ENCODE measurements at places on chromosomes 6 and 20.

- DNase-seq = no peak
These were observed 542 bp downstream of the FGD2 start for GRCh38 chr6:37005827-37006567.

- DNase-seq = no peak
These were observed 105.9 kb downstream of the ADGRB3 start for GRCh38 chr6:68740828-68741500.

GRCh38 chr6:121932076-121932991, 467.1 kb upstream of the HSF2 start:
- DNase-seq = peak; percentile 96

DNA sequence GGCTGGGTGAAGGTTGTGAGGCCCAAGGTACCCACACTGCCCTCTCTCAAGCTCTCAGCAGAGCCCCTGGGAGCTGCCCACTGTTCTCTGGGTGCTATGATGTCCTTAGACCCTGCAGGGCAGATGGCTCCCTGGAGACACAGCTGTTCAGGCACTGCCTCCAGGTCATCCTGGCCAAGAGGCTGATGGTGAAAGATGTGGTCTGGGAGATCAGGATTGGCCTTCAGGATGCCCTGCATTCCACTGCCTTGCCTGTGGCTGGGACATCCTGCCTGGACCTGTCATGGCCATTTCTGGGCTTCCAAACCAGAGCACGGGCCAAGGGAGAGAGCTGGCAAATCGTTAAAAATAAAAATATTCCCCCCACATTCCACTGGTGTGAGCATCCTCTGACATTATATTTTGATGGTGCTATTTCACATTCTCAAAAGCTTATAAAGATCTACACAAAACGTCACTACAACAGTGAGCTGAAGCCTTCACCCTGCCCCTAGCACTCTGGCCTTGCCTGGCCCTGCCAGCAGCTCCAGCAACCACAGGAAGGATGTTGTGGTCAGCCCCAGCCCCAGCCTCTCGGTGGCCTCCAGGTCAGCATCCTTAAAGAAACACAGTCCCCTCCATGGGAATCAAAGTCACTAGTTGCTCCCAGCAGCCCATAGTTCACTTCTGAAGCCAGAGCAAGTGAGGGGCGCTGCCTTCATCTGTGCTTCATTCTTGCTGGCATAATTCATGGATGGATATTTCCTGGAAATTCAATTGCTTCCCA, 13.5 kb upstream of the KCNK16 start:
- peak; percentile 28 for DNase-seq

DNA sequence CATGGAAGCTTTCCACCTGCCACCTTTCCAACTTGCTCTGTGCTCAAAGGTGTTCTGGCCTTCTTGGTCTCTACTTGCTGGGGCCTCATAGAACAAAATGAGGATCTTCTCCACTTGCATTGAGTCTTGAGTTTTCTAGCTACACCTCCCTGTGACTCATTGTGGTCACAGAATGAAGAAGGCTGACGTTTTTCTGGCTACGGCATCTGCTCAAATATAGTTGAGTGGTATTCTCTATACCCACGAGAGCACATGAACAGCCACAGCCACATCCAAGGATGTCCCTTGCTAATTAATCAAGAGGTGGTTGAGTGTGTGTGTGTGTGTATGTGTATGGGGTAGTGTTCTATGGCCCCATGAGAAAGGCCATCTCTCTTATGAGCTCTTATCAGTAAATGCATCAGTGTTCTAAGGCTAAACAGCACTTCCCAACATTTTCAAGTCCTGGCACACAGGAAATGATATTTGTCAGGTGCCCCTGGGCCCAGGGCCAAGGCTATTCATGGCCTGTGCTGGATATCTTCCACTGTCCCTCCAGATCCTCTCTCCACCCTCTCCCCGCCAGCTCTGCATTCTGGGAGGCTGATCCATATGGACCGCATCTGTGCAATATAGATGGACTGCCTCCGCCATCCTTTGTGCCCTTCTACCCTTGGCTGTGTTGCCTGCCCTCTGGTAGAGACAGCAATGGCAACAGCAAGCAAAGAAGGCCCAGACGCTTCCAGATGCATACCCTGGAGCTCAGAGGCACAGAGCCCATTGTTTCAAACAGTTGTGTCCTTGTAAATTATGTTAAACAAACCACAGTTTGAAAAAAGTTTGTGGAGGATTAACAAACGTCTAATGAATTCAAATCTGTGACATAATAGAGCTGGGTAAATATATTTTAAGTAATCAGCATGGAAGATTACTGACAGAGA, 150.2 kb downstream of the LRFN2 start:
- no peak for DNase-seq

- no peak for DNase-seq
These were observed 5.9 kb upstream of the COL20A1 start for GRCh38 chr20:63286781-63287696.

DNA sequence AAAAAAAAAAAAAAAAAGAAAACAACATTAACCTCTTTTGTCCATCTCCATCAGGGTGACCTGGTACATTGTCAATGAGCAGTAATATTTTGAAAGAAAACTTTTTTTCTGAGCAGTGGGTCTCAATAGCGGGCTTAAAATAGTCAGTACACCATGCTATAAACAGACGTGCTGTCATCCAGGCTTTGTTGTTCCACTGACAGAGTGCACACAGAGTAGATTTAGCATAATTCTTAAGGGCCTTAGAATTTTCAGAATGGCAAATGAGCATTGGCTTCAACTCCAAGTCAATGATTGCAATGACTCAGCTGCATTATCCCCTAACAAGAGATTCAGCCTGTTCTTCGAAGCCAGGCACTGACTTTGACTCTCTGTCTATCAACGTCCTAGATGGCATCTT, 35.6 kb downstream of the MAP7 start:
- DNase-seq = no peak

- DNase-seq = no peak
These were observed 25.6 kb downstream of the HLA-G start for GRCh38 chr6:29853245-29853644.

GRCh38 chr6:101396548-101397173, 3.2 kb downstream of the GRIK2 start:
- no peak for DNase-seq

DNA sequence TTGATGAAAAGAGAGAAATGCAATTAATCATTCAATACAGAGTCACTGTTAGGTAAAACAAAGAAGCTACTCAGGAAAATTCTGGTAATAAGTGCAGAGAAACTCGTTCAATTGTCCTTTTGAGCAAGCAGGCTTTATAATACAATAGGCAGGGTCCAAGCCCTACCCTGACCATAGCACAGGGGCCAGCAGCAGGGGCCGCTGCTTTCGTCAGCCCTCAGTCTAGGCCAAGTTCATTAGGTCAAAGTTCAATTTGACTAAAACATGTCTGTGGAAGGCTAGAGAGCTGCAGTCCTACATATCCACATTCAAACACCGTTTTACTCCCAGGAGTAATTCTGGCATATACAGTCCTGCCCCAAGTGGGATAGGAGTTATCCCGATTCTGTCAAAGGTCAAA, 94.6 kb downstream of the BCAS1 start:
- no peak for DNase-seq

DNA sequence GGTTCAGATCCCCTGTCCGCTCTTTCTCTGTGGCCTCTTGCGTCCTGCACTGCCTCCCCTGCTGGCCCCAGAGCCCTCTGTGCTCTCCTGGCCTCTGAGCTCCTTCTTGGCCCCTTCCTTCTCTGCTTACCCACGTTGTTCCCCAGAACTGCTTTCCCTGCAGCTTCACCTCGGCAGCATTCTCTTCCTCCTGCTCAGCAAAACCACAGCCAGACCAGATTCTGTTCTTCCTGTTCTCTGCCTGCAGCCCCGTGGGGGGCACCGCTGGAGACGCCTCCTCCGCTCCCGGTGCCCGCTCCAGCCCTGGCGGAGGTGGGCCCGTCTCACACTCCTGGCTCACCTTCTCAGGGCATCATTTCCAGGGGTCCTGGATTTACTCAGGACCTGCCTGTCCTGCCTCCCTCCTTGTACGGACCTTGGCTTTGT, 59.7 kb downstream of the TCP11 start:
- no peak for DNase-seq

DNA sequence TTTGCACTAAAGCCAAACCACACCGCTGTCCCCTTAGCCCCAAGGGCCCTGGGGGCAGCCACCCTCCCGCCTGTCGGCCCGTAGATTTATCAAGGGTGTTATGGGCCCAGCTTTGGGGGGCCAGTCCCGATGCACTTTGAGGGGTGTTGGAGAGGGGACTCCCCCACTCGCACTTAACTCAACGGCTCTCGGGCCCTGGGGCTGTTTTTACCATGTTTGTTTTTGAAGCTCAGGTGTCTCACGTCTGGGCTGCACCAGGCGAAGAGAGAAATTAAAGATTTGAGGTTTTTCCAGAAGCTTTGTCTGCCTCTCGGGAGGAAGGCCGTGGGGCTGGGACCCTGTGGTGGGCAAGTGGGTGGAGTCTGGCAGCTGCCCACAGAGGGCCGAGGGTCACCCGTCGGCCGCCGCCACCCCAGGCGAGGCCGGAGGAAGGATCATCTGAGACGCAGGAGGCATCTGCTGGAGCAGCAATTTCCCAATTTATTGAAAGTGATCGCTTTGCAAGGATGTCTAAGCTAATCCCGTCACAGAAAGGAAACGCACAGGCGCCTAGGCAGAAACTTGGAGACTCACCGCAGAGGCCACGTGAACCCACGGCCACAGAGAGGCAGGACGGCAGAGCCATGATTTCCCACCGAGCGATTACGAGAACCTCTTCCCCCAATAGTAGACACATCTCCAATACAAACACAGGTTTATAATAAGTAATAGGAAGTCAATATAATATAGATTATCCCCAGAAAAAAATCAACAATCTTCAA, 3.8 kb downstream of the SLC2A4RG start:
- no peak for DNase-seq

- no peak for DNase-seq
These were observed 3.5 kb downstream of the AKIRIN2 start for GRCh38 chr6:87698547-87699006.

DNA sequence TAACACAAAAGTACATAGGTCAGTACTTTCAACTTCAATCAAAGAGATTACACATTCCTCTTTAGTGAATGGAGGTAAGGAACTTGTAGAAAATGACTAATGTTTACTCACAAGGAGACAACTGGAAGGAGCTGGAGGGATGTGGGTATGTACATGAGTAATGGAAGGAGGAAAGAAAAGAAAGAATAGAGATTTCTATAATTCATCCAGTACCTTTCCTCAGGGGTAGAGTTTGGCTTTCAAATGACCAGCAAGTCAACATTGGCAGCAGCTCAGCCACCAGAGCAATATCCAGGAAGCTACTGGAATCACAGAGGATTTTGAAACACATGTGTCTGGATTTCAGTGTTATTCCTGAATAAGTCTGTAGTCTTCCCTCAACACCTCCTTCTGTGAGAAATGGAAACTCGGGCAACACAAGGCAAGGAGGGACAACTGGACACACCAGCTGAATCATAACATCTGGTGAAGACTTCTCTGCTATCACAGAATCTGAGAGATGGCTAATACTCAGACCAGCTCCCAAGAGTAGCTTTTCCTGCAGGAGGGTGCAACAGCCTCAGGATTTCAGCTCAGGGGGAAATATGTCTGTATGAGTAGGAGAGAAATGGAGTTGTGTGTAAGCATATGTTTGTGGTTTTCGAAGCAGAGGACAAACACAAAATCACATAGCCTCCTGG, 98.8 kb downstream of the HAO1 start:
- DNase-seq = no peak

GRCh38 chr6:13453771-13454251, 33.6 kb downstream of the GFOD1 start:
- no peak for DNase-seq

DNA sequence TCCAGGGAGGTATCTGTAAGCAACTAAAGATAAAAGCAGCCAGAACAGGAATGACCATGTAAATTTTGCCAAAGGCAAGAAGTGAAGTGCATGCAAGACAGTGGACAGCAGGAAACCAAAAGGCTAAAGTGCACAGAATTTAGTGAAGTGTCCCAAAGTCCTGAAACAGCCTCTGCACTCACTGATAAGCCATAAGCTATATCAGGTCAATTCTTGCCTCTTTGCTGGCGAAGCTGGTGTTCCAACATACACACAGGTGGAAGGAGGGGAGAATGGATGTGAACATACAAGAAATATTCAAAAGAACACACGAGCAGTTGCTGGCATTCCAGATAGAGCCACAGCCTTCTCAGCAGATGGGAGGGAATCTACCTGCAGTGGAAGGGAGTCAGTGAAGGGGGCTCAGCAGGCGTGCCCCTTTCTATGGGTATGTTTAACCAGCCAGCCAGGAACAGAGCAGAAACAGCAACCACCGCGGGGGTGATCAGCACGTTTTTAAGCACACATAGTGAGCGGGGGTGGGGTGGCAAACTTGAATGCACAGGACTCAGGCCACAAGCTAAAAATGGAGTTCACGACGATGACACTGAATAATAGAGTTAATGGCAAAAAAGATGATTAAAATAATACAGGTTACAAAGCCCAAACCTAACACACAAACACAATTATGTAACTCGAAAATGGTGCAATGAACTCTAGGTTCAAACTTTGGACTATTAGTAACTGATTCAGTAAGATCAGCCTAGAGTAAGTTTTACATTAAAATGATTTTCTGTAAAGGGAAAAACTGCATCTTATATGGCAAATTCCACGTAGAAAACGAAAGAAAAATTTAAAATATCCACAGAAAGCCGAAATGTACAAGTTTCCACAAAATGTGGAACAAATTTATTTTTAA, 1.2 kb downstream of the ECI2 start:
- no peak for DNase-seq

DNA sequence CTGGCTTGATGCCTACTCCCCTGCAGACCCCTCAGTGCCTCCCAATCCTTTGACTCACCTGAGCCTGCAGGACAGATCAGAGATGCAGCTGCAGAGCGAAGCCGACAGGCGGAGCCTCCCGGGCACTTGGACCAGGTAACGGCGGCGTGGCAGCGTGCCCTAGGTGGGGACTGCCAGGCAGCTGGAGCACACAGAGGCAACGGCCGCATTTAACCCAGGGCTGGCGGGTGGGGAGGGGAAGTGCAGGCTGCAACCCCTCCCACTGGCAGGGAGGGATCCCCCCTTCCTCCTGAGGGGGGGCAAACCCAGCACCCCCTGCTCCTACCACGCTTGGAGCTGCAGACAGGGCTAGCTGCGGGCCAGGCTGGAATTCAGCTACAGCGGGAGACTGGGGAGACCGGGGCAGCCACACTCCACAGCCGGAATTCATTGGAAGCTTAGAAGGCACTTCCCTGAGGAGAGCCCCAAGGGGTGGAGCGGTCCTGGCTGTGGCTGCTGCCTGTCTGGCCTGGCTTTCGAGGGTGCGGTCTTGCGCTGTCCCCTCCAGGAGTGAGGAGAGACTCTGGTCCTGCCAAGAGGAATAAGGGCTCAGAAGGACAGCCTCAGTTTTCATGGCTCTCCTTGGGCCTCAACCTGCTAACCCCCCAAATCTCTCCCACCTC, at the start of gene MATN4:
Gene MATN4, minus strand, starts transcription at position 183 of the 662 bp plus-strand sequence. CDS start 2,717 bp downstream, outside the sequence.
- DNase-seq = no peak

GRCh38 chr6:147983581-147984366, 358.9 kb upstream of the SASH1 start:
- DNase-seq = no peak

DNA sequence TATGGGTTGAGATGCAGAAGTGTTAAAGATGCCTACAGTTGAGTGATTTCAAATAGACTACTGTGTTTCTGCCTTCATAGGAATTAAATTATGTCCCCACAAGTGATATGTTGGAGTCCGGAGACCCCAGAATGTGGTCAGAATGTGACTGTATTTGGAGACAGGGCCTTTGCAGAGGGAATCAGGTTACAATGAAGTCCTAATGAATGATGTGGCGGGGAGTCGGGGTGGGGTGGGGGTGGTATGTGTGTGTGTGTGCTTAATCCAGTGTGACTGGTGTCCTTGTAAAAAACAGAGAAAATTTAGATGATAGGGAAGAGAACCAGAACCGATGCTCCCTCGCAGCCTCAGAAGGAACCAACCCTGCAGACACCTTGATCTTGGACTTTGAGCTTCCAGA, 448.2 kb downstream of the QKI start:
- DNase-seq = no peak

Measured in GM04503 (cell line).